Stimulated activated CD8-positive, alpha-beta memory T cell treated with anti-CD3 and anti-CD28 coated beads, Interleukin-2, amount 100 ng/mL, for 1 hour (primary cell): ENCODE measurements at places on chromosomes 4 and X.

DNA sequence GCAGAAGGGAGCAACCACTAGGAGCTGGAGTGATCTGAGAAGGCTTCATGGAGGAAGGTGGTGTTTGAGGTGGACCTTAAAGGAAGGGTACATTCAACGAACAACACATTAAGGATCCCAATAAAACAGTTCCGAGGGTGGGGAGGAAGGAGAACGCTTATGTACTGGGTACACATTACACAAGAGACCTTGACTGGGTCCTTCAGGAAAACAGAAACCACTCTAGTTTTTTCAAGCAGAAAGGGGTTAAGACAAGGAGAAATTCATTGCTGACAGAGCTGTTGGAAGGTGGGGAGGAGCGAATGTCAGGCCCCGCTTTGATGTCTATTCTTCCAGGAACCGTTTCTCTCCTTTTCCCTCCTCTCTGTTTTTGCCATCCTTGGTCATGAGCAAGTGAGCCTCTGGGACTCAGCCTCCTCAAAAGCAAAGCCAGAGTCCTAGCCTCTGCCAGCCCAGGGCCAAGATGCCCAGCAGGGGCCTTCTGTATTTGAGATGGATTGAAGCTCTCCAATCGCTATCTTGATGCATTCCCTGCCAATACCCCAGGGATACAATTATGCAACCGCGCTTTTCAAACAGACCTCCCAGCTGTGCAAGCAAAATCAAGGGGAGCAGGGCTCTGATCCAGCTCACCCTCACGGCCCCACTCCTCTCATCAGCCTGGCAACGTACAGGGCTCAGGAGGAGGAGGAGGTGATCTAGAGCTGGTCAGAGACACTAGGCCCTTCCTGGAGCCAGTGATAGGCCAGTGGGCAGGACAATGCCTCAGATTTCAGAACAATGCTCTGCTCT, 48.4 kb downstream of the ZBTB49 start:
- no peak for DNase-seq

DNA sequence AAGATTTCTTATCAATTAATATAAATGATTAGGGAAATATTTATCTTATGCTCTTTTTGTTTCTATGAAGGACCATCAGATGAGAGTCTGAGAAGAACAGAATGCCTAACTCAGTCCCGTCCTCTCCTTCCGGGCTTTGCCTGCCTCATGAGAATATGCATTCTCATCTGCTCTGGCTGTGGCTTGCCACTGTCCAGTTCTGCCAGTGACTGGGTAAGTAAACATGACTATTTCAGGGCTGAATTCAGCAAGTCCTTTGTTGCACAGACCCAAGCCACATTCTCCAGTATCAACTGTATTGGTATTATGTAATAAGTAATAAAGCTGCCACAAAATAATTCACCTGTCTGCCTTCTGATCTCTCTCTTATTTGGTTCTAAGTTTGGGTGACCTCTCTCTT, 110.7 kb downstream of the WDFY3 start:
- DNase-seq = no peak

GRCh38 chr4:150217192-150217591, 138.9 kb downstream of the DCLK2 start:
- no peak for DNase-seq

- DNase-seq = no peak
These were observed 3.7 kb downstream of the CTAG2 start for GRCh38 chrX:154649503-154650220.

GRCh38 chr4:165663411-165663810, 209.6 kb upstream of the TLL1 start:
- DNase-seq = no peak

- no peak for DNase-seq
These were observed 29.8 kb downstream of the DCAF8L2 start for GRCh38 chrX:27619975-27620374.

DNA sequence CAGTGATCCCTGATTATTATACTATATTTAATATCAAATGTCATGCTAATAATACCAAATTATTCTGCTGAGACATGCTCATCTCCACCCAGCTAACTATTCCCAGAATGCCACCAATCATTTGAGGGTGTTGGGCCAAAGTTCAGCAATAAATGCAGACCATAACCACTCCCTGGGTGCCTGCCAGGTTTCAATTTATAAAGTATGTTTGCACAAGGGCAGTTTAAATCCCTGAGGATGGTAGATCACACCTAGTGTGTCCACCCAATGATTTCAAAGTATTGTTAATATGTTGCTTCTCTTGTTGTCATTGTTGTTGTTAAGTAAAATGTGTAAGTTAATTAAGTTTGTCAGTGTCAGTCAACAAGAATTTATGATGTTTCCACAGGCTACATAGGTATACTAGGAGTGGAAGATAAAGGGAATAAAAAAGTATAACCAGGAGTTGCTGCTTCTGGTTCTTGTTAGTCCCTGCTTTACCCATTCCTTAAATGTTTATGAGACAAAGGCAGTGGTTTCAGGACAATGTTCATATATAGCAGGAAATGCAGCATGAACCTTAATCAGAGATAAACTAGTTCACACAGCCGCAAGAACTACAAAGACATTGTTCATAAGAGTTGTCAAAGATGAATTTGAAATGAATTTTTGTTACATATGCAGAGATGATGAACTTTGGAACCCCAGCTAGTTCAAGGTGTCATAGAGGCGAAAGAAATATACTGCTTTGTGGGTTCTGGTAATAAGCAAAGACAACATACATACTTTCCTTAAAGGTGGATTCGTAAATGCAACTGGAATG, 25.5 kb downstream of the HPGD start:
- no peak for DNase-seq

DNA sequence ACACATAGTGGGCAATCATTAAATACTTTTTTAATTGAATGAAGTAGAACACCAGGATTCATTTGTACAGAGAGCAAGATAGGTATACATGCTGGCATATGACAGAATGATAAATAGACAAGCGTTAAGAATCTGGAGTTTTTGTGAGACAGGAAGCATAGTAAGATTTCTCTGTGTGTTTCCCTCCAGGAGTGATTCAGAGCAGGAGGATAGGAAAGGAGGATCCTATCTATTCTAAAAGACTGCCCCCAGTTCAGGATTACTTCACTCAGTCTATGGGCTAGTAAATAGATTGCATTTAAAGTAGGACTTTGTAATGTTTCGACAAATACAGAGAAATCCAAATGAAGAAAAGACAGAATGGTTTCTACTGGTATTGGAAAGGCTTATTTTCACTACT, 423.7 kb downstream of the PDGFC start:
- no peak for DNase-seq

GRCh38 chr4:159290321-159291030, 187.6 kb downstream of the RAPGEF2 start:
- DNase-seq = no peak

- DNase-seq = no peak
These were observed 50.8 kb downstream of the ANAPC10 start for GRCh38 chr4:145047151-145047550.

DNA sequence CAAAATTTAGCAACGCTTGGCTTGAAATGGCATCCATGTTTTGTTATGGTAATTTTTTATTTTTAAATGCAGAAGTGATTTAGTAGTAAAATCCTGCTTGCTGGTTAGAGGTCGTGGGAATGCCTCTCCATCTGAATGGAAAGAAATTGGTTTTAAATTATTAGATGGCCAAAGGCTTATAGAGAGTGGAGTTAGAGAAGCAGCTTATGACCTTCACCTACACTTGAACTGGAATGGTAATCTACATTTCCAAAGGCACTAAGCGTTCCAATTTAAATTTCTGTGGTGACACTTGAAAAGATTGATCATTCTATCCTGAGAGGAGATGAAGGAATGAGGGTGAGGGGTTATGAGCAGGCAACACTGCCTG, 280.7 kb downstream of the RAPGEF2 start:
- DNase-seq = no peak

DNA sequence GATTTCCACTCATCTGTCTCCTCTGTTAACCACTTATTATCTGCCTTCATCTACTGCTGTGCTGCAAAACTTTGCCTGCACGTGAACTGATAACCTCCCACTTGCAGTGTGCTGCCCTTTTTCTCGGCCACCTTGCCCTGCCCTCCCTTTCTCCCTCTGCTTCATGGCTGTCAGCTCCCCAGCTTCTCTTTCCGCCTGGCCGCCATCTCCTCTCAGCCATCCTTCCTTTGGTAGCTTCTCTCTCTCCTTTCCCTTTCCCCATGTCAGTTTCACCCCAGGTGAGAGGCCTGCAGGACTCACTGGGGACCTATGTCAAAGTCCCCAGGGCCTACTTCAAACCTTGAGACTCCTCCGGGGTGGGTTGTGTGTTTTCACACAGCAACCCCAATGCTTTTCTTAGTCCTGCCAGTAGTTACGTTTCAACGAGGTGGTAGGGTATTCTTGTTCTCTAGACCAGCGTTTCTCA, 6.6 kb downstream of the MSL3 start:
- DNase-seq = no peak

DNA sequence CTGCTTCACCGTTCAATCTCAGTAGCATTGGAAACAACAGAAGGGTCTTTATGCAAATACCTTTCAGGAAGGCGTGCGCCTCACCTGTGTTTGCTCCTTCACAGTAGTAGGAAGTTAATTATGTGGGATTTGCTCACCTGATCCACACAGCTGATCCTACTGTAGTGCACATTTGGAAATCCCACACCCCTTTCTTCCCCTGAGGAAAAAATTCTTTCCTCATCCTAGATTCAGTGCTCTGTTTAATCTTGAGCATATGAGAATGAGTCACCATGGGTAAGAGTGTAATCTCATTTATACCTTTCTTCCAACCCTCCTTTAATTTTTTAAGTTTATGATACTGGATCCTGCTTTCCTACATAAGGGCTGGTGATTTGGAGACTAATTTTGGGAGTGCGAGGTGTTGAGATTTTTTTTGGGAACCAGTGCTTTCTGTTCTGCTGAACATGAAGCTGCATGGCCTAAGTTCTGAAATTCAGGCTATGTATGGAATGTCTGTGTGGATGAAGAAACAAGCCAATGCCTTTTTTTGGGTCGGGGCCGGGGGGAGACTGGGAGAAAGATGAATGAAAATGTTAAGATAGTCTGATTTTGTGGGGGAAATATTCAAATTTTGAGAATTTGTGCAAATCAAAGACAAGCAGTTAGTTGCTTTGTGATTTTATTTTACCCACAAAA, 19.0 kb downstream of the GAB1 start:
- DNase-seq = no peak

GRCh38 chrX:124280294-124280902, 52.1 kb upstream of the TEX13D start:
- no peak for DNase-seq

GRCh38 chr4:148017801-148018200, 285.9 kb downstream of the ARHGAP10 start:
- no peak for DNase-seq

- no peak for DNase-seq
These were observed 2108.9 kb upstream of the TENM3 start for GRCh38 chr4:180134091-180134866.

DNA sequence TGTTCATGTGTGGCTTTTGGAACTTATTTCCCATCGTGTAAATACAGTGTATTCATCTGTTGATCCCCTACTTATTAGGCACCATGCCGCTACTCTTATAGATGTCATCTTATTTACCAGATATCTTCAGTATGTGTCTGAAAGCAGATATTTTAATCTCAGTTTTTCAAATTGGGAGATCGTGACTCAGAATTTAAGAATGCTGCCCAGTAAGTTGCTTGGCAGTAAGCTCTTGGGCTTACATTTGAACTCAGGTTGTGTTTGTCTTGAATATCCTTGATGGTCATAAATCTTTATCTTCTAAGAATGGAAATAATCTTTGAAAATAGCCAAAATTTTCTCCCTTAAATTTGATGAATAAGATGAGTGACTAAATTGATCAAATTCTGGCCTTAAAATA, 45.9 kb upstream of the RPA4 start:
- no peak for DNase-seq

GRCh38 chr4:12724510-12724909, 759.6 kb downstream of the RAB28 start:
- DNase-seq = no peak

DNA sequence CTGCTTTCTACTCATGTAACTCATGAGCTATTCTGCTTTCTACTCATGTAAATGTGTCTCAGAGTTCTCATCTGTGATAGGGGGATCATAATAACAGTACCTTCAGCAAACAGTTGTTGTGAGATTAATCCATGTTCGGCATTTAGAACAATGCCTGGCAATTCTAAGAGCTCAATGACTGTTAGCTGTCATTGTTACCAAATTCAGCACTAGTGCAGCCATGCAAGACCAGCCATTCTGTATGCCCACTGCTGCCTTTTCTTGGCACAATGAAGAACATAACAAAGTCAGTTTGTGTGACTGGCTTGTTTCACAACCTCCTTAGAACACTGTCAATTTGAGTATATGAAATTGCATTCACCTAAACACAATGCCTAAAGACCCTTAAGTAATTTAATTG, 163.2 kb downstream of the ANK2 start:
- DNase-seq = no peak

DNA sequence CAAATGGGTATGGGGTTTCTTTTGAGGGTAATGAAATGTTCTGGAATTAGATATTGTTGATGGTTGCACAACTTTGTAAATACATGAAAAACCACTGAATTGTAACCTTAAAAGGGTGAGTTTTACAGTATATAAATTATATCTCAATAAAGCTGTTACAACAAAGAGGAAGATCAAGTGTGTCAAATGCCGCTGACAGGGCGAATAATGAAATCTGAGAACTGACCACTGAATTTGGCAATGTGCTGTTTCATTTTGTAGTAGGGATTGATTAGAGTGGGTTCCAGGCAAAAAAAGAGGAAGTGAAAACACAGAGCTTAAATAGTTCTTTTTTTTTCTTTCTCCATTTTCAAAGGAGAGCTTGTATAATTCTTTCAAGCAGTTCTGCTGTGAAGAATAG, 161.1 kb upstream of the NAP1L5 start:
- no peak for DNase-seq

DNA sequence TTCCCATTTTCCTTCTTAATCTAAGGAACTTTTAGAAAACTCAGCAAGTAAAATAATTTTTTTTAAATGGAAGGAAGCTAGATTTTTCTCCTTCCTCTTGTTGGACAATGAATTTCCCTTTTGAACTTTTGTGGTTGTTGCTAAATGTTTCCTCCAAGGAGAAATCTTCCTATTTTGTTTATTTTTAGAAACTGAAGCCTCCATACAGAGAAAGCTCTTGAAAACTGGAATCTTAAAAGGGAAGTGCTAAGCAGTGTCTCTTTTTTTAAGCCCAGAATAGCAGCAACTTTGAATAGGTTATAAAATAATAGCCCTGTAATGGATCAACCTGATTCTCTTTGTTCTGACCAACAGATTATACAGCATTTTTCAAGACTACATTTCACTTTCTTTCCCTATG, 15.1 kb upstream of the DCLK2 start:
- no peak for DNase-seq

DNA sequence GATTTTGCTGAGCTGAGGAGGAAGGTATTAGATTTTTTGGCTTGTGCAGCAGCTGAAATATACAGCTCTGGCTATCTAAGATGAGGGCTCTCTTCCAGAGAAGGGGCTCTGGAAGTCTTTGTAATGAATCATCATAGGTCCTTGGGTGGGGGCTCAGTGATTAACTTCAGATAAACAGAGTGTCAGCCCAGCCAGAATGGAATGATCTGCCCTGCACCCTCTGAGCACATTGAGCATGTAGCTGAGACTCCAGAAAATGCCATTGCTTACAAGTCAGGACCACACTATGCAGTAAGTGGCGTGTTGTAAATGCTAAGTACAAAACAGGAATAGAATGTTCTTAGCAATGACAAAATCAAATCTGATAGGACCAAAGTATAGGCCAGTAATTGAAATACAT, 836.0 kb downstream of the PDHA2 start:
- DNase-seq = no peak
